ENCODE measurements at places on chromosomes 5 and 9.

- DNase-seq: no peak
Measured at GRCh38 chr5:139859013-139859412, 63.4 kb downstream of the PSD2 start.

GRCh38 chr9:133759146-133759900, 21.2 kb upstream of the SARDH start:
- no peak for DNase-seq

GRCh38 chr5:172443441-172444109, 10.8 kb downstream of the SH3PXD2B start:
- peak; percentile 91 for DNase-seq

DNA sequence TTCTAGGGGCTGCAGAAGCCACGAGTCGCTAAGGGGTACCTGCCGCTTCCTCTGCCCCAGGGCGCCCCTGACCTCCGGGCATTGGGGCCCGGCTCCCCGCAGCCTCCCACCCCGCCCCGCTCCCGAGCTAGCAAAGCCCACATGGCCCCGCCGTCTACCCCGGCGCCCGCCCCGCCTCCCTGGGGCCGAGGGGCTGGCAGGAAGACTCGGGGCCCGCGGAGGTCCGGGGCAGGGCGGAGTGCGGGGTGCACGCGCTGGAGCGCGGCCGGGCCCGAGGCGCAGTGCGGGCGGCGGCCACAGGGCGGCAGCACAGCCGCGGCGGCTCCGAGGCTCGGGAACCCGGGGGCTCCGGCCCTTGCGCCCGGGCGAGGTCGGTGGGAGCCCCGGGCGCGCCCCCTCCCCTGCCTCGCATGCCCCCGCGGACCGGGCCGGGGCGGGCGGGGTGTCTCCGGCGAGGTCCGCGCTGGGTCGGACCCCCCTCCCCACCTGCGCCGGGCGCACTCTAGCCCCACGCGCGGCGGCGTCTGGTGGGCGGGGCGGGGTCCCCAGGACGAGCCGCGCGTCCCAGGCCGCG, 6.7 kb downstream of the NRARP start:
- no peak for DNase-seq

DNA sequence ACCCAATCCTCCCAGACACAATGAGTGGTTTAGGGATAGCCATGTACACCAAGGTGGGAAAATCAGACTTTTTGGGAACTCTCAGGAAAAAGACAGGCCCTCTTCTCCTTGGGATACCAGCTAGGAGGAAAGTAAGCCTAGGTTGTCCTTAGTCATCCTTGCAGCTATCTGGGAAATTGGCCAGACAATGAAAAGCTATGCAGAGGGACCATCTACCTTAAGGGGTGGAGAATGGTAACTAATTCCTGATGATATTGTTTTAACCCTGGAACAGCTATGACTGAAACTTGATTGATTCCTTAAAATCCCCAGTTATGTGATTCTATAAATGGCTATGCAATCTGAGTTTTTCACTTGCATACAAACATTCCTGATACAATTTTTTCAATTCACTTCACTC, 88.9 kb upstream of the BNC2 start:
- no peak for DNase-seq

- no peak for DNase-seq
Measured at GRCh38 chr5:167867281-167867680, 424.2 kb upstream of the WWC1 start.

DNA sequence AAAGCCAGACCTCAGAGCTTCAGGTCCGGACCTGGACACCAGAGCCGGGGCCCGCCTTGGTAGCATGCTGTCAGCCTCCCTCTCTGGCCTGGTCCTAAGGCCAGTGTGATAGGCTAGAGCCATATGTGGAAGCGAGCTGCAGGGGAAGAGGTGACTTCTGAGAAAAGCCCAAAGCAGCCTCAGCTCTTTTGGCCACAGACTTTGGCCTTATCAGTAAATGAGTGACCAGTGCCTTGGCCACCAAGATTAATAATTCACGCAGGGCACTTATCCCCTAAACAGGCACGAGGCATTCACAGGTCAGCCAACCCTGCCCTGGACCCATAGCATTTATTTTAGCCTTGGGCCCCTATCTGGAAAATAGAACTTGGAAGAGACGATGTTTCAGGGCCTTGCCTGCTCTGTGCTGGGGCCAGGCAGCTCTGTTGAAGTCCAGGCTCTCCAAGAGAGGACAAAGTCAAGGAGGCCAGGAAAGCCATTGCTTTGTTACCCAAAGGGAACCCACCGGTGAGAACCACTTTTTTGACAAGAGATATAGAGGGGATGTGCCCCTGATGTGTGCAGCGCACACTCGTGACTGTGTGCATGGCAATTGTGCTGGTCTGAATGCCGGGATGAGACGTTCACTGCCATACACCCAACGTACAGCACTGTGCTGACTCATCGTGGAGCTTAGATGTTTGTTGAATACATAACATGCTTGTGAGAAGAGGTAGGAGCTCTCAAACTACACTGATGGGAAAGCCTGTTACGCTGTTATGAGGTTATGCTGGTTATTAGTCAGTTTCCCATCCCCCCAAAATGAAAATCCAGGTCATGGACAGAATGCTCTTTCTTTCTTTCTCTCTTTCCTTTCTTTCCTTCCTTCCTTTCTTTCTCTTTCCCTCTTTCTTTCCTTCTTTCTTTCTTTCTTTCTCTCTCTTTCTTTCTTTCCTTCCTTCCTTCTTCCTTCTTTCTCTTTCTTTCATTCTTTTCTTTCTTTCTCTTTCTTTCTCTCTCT, 5.0 kb upstream of the SLC34A1 start:
- DNase-seq: no peak

GRCh38 chr9:111632060-111632459, 926 bp downstream of the DNAJC25 start:
- DNase-seq: no peak

DNA sequence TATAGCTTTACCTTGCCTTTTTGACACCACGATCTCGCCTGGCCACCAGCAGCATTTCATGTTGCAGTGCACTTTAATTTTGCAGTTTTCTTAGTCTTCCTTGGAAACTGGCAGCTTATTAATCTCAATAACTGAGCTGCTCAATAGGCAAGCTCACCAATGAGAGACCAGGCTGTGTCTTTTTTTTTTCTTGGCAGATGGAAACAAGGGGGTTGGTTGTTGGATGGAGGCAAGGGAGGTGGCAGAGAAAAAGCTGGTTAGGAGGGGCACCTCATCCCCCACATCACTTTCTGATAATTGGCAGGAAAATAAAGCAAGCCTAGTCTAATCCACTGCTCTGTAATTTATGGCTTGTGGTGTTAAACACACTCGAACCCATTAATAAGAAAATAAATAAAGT, 324.5 kb upstream of the WWC1 start:
- DNase-seq: peak; percentile 21

DNA sequence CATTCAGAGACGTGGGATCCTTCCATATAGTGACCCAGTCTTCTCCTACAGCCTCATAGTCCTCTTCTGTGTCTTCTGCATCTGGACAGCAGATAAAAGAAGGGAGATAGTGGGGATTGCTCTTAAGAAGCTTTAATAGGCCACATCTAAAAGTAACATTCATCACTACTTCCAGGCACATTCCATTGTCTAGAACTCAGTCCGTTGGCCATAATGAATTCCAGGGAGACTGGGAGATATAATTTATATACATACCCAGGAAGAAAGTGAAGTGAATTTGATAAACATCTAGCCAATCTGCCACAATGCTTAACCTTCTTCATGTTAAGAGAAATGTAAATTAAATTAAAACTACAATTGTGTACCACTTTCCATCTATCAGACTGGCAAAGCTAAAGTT, 22.5 kb upstream of the GLIPR2 start:
- DNase-seq: no peak

DNA sequence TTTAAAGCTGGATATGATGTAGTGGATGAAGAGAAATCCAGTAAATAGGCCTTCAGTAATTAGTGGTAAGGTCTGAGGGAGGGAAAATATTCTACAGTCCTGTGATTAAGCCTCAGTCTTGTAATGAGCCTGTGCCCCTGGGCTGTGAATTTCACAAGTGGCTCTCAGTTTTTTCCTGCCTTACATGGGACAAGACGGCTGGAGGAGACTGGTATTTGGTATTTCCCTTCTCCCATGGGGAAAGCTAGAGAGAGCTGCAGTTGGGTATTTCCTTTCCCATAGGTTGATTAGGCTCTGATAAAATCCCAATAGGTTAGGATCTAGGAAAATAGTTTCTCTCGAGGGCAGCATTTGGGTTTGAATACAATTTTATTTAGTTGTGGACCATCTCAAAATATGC, 62.2 kb upstream of the GNA14 start:
- no peak for DNase-seq

DNA sequence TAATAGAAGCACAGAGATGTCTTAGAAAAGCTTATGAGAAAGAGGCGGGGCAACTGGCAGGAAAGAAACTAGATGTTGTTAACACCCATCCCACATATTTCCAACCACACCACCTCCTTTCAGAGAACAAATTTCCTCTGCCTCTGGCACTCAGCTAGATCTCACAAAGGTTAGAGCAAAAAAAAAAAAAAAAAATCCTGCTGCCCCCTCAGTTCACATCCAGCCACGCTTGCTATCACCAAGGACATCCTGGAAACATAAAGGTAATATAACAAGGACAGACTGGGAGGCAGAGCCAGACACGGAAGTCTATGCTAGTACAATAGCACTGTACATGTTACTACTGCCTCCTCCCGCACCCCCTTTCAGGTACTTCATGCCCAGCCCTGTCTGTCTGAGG, 238.0 kb upstream of the PTGER4 start:
- no peak for DNase-seq

GRCh38 chr9:132319421-132320110, 35.2 kb downstream of the SETX start:
- DNase-seq: no peak

DNA sequence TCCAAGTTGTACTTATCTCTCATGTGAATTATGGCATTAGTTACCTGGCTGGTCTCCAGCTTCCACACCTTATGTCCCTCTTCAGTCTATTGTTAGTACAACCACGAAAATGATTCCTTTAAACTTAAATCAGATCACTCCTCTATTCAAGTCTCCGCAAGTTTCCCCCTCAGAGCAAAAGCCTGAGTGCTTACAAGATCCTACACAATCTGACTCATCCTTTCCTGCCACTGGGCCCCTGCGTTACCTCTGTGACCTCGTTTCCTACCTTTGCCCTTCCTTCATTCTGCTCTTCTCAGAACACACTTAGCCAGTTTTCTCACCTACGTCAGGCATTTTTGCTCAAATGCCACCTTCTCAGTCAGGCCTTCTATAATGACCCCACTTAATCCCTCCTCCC, 45.1 kb upstream of the GLIS3 start:
- DNase-seq: no peak

- no peak for DNase-seq
Measured at GRCh38 chr9:81549500-81550206, 139.7 kb downstream of the TLE1 start.

DNA sequence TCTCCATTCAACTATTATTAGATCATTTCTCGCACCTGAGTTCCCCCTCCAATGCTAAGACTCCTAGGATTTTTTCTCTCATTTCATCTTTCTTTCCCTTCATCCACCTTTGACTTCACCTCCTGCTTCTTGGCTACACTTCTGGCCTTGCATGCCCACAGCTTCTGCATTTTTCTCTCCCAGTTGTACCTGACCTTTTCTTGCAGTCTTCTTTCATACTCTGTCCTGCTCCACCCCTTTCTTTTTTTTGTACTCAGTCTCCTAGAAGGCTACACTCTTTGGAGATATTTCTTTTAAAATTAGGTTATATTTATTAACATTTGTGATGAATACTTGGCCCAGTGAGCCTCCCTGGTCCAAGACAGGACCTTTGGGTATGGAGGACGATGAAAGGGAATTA, 190.4 kb downstream of the DEPDC1B start:
- DNase-seq: no peak

All from WERI-Rb-1 (cell line).